ENCODE measurements at places on chromosomes 5 and 9.
A peak's percentile ranks its signal among the peaks of the same experiment; 100 is the strongest.

DNA sequence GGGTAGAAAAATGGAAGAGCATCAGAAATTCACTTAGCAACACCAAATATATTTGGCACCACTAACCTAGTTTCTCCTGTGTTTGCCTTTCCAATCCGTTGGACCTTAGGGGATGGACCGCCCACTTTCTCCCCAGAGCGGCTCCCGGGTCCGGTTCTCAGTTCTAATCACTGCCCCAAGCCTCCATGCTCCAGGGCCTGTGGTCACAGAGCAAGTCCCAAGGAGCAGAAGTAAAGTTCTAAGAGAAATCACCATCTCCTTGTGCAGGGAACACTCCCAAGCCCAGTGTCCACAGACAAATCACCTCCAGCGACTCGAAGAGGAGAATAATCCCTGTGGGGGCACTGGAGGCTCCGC, 728 bp upstream of the SLC1A1 start:
- DNase-seq, result no peak

DNA sequence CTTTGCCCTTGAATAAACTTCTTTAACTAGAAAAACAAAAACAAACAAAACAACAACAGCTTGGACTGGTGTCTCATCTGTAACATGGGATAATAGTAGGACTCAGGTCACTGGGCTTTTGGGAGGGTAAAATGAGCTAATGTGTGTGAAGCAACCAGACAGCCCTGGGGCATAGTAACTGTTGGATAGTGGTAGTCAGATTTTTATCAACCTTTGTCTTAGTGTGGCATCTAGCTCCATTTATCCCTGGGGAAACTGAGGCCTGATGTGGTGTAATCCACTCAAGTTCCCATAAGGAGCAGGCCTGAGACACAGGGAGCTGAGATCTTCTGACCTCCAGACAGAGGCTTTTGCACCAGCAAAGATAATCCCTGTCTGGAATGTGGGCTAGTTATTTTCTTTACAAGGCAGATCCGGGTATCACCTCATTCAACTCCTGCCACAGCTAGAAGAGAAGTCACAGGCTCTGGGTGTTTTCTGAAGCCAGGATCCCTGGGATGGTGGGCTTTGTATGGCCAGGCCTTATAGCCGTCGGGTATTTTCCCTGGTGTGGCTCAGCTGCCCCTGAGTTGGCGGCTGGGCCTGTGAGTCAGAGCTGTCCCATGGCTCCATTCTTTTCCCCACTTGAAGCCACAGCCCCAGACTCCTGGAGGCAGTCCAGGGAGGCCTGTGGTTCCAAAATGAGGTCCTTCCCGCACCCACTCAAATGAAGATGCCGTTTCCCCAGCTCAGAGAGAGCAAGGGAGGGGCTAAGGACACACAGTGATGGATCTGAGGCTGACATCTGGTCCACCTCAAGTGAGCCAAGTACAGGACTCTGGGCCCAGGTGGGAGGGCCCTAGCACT, 26.1 kb upstream of the CSF1R start:
- no peak for DNase-seq

DNA sequence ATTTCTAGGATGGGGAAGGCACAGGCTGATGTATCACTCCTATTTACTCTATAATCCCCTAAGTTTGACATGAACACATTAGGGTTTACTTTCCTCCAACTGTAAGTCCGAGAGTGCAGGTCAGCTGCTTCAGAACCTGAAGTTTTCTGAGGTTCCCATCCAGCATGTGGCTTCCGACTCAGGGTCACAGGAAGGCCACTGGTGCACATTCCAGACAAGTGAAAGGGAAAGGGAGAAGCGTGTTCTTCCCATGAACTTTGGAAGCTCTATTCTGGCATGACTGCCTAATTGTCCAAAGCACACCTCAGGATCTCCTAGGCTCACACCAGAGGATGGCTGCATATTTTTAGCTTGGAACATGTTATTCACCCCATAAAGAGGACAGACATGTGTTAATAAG, 602.6 kb downstream of the SEMA5A start:
- DNase-seq, result no peak

- no peak for DNase-seq
These were observed 110.8 kb upstream of the GRIN3A start for GRCh38 chr9:101849102-101849707.

DNA sequence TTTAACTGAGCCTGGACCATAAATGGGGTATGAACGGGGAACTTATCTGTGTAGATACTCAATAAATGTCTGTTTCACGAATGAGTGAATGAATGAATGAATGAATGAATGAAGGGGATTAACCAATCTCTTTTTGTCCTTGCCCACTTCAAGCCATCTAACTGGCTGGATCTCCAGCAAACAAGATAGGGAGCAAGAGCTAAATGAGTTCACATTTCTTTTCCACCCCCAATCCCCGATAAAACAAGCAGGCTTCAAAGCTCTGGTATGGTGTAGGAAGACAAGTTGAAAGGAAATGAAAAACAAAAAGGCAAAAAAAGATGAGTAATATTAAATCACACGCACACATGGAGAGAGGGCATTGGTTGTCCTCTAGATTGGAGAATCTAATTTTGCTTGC, 84.0 kb downstream of the CMYA5 start:
- DNase-seq, result no peak

- no peak for DNase-seq
These were observed 2400.9 kb upstream of the C9orf72 start for GRCh38 chr9:29974197-29974596.

DNA sequence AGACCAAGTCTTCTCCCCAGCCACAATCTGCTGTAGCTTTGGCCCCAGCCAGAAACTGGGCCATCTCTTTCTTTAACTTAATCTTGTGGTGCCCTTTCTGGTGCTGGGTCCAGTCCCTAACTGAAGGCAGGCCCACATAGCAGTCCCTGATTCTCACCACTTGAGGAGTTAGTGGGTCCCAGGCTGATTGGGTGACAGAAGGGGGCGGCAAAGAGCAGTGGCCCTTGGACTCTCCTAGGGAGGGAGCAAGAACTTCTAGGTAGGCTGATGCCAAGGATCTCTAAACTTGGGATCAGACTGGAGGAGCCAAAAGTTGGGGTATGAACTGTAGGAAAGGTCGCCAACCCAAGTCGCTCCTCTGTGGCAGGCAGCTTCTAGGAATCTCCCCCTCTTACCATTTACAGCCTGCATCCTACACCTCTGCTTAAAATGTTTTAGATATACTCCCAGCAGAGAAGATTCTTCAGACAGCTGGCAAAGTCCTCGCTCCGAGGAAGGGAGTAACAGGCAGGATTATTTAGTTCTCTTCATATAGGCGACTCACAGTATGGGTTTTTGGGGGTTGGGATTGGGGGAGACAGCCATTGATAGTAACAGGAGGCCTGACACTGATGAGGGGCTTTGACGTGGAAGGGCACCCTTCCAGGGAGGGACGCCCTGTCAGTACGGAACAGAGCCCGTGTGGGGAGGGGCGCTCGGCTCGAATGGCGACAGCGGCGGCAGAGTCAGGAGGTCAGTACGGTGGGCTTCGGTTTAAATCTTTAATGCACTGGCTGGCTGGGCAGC, 2.0 kb upstream of the CCL27 start:
- peak; percentile 53 for DNase-seq

GRCh38 chr5:151105561-151105960, 24.7 kb upstream of the TNIP1 start:
- DNase-seq, result no peak
